CD4-positive, alpha-beta T cell treated with Interleukin-2 at 100 ng/mL for 4 hours (primary cell): ENCODE measurements at places on chromosomes 12 and 14.
A peak's percentile ranks its signal among the peaks of the same experiment; 100 is the strongest.

DNA sequence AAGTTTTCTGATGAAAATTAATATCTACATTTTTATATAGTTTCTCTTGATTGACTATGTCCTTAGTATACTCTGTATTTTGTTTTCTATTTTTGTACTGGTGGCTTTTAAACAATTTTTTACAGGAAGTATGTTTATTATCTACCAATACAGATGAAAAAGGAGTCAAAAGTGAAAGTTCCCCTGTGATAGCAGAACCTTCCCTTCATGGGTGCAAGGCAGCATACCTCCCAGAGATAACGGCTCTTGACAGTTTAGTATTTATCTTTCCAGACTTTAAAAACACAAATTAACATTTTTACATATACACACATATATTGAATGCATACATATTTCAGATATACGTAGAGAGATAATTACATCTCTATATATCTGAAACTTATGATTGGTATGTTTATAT, 17.1 kb upstream of the FAM234B start:
- no peak for DNase-seq

DNA sequence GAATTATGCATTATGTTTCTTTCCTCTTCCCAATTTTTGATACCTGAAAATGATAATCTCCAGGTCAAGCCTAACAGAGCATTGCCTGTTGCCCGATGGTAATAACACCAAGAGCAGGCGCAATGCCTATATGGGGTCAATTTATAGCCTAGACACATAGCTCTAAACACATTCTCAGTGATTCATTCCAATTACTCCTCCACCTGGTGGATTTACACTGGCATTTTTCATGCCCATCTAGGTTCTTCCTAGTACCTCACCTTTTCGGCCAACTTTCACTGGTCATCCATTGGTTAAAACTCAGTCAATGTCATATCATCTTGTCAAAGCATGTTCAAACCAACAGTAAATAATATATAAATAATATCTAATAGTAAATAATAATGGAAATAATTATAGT, 53.1 kb downstream of the EIF2S3B start:
- no peak for DNase-seq

DNA sequence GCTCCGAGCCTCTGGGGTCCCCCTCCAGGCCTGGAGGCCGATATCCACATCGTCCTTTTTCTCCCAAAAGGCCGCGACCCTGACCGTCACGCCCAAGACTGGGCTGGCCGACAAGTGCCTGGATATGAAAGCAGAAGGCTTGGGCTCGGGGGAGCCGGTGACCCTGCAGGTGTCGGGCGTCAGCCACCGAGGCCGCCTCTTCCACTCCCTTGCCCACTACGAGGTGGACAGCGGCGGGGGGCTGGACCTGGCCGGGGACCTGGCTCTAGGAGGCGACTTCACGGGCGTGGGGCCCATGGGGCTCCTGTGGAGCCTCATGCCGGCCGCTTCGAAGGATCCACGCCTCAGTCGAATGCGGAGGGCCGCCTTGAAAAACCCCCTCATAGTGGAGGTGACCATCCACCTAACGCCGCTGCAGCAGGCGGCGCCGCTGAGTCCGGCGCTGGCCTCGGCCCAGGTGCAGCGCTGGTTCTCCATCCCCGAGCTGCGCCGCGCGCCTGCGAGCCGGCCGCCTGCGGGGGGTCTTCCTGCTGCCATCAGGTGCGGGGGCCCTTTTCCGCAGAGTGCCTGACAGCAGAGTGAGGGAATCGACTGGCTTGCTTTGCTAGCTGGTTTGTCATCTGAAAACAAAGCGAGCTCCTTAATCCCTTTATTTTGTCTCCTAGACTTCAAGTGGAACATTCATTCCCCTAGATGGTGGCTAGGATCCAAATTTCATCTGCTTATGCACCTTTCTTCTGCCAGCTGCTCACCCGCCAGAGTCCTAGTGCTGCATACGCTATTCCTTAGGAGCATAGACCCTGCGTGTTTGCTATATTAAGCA, 10.6 kb upstream of the DNAL1 start:
- DNase-seq = no peak

DNA sequence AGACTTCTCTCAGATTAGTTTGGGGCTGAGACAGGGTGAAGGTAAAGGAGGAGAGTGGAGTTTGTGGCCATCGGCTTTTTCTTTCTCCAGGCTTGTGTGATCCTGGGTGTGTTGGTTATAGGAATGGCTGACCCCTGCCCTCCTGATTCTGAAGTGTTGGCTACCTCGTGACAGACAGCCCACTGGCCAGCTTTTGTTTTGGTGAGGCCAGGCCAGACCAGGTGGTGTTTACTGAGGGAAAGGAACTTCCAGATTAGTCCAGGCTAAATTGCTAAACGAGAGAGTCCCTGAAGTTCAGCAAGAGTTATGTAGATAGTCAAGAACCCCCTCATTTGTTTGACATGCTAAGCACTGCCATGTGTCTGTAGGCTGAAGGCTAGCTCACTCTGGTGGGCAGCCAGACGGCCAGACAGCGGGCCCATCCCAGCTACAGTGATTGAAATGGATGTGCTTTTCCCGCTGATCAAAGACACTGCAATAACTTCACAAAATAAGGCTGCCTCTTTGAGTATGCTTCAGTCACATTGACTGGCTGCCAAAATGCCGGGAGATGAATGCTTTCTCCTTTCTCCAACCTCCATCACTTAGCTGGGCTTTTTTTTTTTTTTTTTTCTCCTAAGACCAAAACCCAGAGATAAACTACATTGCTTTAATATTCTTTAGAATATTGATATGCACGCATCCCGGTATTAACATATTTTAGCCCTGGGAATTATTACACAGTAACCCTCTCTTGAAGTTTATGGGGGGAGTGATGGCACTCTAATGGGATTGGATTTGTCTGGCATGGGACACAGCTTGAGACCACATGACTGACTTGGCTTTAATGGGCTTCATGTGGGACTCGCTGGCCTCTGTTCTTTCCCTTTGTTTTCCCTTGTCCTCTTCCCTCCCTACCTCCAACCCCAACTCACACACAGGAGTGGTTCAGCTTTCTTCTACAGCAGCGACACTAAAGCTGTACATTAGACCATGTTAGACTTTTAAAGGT, 76.9 kb downstream of the SMOC1 start:
- DNase-seq = no peak

- no peak for DNase-seq
Observed at GRCh38 chr12:11846488-11846887, 197.0 kb downstream of the ETV6 start.

DNA sequence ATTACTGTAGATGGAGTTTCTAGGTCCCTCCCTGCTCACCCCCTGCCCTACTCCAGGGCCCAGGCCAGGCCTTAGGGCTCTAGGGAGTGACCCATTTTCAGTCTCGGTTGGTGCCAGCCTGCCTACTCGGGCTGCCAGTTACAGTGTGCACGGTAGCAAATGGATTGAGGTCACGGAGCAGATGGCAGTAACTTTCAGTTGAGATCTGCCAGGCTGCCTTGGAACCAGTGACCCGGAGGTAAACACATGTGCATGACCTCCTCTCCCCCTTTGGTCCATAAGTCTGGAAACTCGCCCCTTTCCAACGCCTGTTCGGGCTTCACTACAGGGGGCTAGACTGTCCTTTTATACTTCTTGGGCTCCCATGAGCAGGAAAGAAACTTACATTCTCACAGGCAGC, 139.7 kb upstream of the TBX3 start:
- DNase-seq = no peak

DNA sequence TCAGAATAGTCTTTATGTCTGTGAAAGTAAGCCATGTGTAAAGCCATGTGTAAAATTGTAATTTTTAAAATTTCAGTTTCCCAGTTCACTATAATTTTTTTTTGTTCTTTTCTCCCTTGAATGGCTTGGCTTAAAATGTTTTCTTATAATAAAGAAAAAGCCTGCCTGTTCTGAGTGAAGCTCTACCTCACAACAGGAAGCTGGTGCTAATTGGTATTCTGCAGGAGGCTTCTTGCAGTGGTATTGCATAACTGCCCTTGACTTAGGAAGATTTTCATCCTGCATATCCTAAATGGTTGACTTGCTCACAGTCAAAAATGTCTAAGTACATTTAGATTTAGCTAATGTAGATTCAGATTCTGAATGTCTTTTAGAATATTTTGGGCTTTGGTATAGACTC, 49.5 kb downstream of the ATP2A2 start:
- no peak for DNase-seq

DNA sequence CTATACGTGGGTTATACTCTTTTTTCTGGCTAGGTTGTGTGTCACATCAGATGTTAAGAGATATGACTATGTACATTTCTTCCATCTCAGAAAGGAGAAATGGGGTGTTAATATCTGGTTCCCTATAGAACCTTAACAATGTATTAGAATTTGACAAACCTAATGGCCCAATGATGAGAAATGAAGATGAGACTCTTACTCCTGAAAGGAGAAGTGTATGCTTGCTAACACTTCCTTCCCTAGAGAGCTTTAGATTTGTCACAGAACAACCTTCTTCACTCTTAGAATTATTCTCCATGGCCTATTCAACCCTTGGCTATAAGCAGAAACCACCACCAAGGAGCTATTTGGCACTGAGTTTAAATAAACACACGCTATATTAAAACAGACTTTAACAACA, 839.6 kb downstream of the GALC start:
- DNase-seq = no peak

- no peak for DNase-seq
Observed at GRCh38 chr12:72829838-72830237, 557.7 kb downstream of the TRHDE start.

- DNase-seq = no peak
Observed at GRCh38 chr14:104801520-104802393, 856 bp downstream of the ZBTB42 start.

DNA sequence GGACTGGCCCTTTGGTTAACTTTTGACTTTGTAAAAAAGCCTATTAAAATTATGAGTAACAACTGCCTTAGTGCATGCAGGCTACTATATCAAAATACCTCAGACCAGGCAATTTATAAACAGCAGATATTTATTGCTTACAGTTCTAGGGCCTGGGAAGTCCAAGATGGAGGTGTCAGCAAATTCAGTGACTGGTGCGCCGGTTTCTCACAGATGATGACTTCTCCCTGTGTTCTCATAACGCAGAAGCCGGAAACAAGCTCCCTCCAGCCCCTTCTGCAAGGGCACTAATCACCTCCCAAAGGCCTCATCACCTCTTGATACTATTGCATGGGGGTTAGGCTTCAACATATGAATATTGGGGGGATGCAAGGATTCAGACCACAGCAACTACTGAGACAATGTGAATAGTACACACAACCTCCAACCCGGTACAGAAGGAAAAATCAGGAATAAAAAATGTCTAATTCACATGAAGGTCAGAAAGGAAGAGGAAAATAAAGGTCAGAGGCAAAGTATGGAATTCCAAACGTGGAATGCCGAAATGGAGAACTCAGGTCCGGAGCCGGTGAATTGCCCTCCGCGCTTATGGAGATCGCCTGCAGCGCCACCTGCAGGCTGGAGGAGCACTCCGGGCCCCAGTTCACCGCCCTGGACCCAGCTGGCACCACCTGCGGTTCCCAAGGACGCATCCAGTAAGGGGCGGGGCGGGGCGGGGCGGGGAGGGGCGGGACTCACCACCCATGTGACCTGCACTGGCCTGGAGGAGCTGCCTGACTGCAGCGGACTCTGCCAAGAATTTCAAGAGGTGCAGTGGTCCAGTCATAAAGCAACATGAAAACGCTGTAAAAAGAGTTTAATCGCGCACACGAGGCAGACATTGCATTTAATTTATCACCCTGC, 203.4 kb downstream of the KIF26A start:
- no peak for DNase-seq

- DNase-seq = peak; percentile 49
Observed at GRCh38 chr12:8088574-8088973, 6.5 kb downstream of the NECAP1 start.

DNA sequence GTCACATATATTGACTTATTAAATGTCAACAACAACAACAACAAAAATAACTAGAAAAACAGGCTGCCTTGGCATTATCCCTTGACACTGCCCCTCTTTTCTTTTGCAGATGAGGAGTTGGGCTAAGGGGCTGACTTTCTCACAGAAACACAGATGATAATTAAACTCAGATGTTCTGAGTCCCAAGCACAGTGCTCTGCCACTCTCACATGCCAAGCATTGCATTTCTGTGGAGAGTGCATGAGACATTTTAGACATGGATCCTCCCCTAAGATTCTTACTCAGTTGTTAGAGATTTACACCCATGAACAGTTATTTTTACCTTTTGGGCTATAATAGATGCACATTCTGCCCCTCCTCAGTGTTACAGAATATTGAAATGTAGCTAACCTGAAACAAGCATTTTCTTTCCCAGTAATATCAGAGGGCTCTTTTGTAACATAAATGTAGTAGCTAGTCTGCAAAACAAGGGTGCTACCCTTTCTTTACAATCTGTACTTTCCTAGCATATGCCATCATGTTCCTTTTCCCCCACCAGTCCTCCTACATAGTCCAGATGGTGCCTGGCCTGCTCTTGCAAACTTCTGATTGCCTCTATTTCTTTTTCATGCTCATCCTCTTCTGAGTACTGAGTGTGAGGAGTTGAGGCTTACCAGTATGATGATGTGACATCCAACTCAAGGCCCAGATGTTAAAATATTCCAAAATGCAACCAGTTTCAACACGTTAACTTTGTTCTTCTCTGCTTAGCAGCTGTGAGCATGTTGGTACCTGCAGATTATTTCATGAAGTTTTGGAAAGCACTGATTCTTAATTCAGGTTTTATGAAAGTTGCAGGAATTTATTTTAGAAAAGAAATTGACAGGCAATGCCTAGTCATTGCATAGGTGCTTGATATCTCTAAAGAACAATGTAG, 125.0 kb upstream of the ATP2B1 start:
- DNase-seq = no peak

- no peak for DNase-seq
Observed at GRCh38 chr12:92107094-92107493, 38.6 kb downstream of the BTG1 start.

DNA sequence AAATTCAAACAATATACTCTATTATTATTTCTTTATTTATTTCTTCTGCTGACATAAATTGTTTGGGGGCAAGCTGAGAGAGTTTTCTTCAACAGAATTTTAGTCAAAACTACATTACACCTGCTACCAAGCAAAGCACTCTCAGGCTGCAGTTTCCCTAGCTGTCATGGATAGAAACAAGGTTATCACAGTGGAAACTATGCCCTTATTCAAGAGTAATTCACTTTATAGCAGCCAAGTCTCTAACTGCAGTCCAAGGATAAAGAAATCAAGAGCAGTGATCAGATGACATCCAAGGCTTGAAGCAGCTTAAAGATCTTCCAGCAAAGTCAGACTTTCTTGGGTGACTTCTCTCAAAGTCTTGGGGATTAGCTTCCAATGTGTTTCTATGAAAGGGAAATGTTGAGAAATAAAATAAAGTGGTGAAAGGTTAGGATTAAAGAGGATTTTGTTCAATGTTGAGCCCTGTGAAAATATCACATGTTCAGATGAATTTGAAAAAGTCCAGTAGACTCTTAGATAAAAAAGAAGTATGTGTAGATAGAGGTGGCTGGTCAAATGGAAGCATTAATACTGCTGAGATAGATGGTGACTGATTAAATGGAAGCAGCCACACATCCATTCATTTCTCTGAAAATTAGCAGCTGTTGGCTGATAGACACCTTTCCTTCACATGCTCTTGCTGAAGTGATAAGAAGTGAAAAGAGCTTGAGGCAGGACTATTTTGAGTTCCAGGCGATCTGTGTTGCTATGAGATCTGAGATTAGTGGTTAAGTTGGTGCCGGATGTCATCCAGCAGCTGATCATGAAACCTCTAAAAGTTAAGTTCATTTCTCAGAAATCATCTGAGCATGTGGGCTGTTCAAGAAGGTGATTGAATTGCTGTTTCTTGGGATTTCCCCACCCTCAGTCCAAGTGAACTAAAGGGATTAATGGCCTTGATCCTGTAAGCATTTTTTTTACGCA, 257.8 kb upstream of the BTG1 start:
- peak; percentile 90 for DNase-seq

- DNase-seq = no peak
Observed at GRCh38 chr12:116420227-116420880, 138.8 kb upstream of the MAP1LC3B2 start.
